AG20443 (cell line): ENCODE measurements at places on chromosomes 2 and 18.

DNA sequence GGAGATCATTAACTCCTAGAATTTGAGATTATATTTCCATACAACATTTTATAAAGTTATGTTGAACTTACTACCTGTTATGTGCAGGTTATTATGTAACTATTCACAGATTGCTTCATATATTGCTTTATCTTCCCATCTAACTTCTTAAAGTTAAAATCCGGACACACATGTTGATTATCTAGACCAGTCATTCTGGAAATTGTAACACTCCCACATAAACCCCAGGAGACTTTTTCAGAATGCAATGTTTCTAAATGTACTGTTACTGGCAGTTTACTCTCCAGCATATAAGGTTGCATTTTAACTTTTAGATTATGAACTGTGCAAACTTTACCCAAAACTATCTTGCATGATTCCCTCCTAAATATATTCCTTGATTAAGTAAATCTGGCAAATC lies 70.5 kb upstream of the FAM117B start:
- no peak for DNase-seq

DNA sequence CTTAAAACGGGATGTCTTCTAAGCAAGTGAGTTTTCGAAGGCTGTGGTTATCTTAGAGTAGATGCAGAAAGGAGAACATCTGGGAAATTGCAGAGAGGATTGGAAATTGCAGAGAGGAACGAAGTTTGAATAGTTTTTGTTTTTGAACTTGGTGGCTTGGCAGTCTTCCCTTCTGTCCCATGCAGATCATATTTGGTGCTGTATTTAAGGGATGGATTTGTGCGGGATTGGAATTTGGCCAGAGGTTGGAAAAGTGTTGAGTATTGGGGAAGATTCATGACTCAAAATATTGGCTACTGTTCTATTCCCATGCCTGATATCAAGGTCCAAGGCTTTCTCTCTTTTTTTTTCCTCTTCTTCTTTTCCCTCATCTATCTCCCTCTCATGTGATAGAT lies 18.2 kb downstream of the PTPRM start:
- no peak for DNase-seq

DNA sequence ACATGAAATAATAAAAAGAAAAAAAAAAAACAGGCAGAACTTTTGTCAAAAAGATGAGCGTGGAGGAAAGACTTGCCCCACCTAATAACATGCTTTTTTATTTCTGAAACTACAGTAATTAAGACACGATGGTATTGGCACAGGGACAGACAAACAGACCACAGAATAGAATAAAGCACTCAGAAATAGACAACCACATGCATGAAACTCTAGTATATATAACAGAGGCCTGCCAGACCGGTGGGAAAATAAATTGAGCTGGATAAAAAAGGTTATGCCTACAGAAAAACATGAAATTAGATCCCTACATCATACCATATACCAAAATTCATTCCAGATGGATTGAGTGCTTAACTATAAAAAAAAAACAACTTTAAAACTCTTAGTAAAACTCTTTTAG lies 163.1 kb downstream of the NRP2 start:
- DNase-seq, result no peak

DNA sequence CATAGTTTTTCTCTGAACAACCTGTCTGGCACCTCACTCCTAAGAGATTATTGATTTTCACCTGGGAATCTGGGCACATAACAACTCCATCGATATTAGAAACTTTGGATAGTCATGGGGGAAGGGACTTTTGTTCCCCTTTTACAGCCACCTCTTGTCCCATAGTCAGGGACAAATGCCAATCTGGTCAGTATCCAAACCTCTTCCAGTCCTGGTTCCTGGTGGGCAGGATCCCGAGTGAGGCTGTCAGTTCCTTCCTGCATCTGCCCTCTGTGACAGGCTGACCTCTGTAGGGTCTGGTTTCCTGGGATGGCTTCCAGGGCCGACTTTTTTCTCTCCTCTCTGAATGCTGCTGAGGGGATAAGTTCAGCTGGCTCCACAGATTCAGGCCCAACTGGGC lies 11.0 kb downstream of the KIF5C start:
- no peak for DNase-seq

GRCh38 chr2:62102402-62102920 lies 93.5 kb upstream of the B3GNT2 start:
- DNase-seq, result no peak

GRCh38 chr2:144125751-144126150 lies 394.2 kb downstream of the ZEB2 start:
- DNase-seq, result no peak

DNA sequence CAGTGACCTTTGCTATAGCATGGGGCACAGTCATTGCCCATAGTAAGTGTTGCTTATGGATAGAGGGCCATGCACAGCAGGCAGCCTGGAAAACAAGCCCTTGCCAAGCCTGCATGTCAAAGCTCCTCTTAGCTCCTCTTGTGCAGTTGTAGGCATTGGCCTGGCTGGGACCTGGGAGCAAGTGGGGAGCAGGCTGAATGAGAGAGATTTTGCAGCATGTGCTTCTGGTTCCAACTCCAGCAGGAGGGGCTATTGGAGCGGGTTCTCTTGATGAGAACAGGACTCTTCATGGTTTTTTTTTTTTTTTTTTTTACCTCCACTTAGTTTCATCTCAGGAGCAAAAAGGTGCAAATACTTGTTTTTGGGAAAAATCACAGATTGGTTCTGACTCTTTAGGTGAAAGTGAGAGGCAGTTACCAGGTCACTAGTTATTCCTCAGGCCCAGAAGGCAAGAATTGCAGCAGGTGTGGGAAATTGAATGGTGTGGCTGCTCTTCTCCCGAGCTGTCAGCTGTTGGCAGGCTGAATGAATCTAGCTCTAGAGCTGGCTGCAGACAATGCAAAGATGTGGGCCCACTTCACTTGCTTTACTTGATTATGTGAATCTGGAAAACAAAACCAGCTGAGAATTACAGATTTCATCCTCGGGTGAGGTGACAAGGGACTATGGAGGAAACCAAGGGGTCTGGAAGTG lies 95.9 kb downstream of the MAP4K4 start:
- DNase-seq, result no peak

DNA sequence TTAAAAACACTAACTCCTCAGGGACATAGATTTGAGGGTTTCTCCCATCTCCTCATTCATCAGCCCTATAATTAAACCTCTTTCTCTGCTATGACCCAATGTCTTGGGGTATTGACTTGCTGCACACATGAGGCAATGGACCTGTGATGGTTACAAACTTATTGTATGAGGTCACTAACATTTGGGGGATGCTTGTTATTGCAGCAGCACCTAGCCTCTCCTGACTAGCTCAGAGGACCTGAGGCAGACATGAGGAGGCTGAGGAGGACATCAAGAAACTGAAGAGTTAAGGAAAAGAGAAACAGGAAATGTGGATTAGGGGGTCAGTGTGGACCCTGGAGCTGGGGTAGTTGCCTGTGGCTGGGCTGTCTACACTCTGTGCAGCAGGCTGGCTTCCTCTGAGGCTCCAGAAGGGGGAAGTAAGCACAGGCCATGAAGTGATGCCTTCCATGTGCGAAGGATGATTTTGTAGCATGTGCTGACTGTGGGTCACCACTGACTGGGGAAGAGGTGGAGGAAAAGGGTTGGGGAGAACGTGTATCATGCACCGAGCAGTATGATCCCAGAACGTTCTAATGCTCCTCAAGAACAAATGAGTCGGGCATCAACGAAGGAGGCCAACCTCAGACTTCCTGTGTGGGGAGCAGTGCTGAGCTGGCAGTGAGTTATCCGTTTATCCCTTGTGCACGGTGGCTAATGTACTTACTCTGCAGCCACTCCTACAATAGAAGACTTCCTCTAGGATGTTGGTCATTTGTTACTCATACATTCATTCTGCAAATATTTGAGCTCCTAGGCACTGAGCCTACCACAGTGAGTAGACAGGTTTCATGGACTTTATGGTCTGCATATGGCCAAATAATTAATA lies 42.1 kb upstream of the RFX8 start:
- peak; percentile 75 for DNase-seq

DNA sequence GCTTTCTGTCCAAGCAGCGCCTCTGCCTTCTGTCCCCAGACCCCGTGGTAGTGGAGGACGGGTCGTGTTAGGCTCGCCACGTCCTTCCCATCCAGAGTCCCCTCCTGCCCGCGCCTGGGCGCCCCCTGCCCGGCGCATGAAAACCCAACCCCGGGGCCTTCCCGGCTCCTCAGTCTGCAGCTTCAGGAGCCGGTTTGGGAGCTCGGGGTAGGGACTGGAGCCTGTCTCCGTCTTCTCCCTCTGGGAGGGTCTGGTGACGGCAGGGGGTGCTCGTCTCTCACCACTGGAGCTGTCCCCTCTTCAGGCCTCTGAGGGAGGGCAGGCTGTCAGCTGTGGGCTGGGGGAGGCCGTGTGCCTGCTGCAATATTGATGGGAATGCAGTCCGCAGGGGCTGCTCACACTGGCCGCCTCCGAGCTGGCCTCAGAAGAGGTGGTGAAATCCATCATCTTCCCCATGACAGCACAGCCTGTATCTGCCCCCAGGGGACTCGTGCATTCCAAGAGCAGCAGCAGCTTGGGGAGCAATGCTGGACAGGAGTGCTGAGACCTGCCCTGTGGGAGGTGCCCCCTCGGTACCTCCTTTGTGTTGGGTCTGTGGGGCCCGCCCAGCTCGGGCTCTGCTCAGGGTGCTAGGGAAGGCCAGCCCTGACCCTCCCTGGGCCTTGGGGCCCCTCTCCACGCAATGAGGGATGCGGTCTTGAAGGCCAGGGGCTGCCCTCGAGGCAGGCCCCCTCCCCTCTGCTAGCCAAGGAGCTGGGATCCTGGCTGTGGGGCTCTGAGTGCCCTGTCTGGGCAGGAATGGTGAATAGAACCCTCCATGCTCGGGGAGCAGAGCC lies 17.8 kb upstream of the KLHL30 start:
- DNase-seq, result no peak

DNA sequence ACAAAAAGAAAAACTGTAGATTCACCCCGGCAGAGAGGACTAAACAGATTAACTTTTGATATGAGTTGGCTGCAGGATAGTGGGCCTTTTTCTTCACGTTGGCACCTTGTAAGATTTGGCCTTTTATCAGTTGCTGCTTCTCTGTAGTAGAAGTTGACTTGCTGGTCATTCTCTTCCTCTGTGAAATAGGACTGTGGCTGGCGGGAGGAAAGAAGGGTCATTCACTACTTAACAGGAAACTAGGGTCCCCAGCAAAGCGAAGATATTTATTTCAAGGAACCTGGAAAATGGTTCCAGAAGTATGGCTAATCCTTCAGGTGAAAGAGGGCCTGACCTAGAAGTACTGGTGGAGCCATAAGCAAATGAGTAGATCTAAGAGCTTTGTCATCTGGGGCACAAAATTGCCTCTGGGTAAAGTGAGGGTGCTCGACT lies 383 bp upstream of the ATP5MC3 start:
- DNase-seq, result no peak

DNA sequence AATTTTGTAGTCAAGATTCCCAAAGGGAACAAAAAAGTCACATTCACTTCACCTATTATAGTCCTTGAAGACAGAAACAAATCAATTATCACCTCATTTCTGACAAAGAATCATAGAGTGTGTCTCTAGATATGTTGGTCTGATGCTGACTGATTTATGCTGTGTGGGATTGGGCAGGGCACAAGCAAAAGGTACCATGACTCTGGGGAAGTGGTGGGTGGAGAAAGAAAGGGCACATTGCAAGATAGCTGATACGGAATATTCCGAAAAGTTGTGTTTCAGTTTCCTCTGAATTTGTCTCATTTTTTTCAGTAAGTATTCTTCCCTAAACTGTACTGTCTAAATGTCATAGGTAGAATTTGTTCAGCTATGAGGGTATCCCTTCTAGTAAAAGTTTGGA lies 268.0 kb downstream of the MREG start:
- DNase-seq, result no peak

DNA sequence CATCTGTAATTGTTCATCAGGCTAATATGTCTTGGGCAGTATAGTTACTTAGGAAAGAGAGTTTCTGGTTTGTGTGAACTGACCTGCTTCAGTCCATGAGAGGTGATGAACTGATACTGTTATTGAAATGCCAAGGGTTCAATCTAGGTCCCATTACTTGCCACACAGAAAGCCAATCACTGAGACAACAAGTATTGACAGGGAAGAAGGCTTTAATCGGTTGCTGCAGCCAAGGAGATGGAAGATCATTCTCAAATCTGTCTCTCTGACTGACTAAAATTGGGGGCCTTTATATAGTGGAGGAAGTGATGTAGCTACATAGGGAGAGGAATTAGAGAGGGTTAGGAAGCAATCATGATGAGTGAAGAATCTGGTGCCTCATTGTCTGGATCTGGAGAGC lies 19.9 kb upstream of the FAM98A start:
- DNase-seq, result no peak

DNA sequence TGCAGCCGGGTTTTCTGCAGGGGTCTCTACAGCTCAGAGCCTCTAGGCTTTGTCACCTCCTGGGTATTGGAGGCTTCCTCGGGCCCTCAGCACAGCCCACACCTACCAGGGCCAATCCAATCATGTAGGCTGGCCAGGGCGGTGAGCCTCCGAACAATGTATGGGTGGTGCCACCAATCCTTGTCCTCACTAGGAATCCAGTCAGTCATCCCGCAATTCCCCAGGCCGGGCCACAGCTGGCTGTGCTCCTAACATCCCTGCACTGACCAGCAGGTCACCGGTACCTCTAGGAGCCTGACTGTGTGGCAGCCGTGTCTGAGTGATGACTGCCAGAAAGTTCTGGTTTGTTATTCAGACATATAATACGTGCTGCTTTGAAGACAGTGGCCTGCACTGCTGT lies 129.4 kb downstream of the SH3RF3 start:
- DNase-seq, result no peak

DNA sequence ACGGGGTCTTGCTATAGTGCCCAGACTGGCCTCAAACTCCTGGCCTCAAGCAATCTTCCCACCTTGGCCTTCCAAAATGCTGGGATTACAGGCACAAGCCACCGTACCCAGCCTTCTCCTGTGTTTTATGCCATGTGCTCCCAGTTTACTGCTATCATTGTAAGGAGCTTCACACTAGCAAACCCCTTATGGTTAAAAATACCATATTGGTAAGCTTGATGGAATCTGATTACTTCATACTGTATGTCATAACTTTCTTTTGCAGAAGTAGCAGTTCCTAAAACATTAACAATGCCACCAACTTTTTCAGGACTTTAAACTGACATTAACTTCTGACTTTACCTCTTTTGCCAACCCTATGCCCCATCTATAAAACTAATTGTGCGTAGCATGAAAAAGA lies 36.2 kb downstream of the HAT1 start:
- DNase-seq, result peak; percentile 66

- DNase-seq, result no peak
Observed at GRCh38 chr2:24375349-24376087, 15.2 kb upstream of the ITSN2 start.

- DNase-seq, result no peak
Observed at GRCh38 chr2:178928077-178928476, 120.9 kb upstream of the TTN start.

DNA sequence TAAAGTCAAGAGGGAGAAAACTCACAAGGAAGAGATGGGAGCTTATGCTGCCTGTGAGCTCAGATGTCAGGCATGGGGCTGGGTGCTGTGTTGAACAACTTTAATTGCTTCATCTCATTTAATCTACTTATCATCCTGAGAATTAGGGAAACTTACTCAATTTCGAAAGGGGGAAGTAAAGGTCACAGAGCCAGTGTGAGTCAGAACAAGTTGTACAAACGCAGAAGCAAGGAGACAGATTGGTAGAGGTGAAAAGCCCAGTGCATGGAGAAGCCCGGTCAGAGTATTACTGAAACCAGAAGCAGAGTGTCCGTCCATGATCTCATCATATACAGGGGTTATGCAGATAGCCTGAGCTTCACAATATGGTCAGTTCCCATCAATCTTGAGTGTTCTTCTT lies 281.1 kb upstream of the POU3F3 start:
- no peak for DNase-seq
